ENCODE measurements at places on chromosomes 12 and 14.

DNA sequence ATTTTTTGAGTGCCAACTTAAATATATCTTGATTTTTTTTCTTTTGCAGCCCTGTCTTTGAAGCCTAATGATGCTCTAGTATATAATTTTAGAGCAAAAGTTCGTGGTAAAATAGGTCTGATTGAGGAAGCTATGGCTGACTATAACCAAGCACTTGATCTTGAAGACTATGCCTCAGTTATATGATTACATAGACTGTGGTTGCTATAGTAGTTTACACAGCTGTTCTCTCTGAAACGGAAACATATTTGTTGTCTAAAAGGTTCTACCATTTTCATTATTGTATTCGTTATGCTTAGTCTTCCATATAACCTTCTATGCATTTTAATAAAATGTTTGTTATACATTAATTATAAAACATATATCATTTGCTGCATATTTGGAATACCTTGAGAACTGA, 246.7 kb downstream of the TTC6 start:
- DNase-seq = no peak

- no peak for DNase-seq
These were observed 16.5 kb downstream of the SPTLC2 start for GRCh38 chr14:77599889-77600288.

DNA sequence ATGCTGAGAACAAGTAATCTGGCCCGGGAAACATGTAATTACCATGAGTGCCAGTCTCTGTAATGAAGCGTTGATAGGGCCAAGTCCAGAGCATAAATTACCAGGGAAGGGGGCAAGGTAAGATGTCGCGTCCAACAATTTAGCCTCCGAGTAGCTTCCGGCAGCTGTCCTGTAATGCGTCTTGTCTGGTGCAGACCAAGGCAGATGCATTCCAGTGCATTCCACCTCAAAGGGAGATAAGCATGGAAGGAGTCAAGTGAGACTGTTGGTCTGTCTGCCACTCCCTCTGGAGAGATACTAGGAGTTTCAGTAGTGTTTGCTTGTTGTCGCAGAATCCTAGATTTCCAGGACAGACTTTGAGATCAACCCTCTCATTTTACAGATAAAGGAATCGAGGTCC, 218.3 kb downstream of the AACS start:
- no peak for DNase-seq

DNA sequence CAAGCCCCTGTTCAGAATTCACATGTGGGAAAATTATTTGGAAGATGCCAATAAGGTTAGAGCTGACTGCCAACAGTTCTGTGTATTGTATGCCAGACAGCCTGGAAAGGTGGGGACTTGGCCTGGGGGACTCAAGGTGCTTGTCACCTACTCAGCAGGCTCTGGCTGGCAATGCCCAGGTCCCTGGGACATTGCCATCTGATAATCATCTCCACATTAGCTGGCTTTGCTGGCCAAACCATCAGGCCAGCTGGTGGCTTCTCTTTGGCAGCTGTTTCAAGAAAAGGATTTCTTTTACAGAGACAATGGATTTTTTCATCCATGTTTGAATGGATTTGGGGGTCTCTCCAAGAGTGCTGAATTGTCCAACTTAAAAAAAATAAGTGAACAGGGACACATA, 165.2 kb downstream of the BRMS1L start:
- no peak for DNase-seq

GRCh38 chr14:21043974-21044618, 1.9 kb downstream of the RNASE7 start:
- DNase-seq = peak; percentile 66

- no peak for DNase-seq
These were observed 64.3 kb downstream of the PPP2R5C start for GRCh38 chr14:101825797-101826196.

DNA sequence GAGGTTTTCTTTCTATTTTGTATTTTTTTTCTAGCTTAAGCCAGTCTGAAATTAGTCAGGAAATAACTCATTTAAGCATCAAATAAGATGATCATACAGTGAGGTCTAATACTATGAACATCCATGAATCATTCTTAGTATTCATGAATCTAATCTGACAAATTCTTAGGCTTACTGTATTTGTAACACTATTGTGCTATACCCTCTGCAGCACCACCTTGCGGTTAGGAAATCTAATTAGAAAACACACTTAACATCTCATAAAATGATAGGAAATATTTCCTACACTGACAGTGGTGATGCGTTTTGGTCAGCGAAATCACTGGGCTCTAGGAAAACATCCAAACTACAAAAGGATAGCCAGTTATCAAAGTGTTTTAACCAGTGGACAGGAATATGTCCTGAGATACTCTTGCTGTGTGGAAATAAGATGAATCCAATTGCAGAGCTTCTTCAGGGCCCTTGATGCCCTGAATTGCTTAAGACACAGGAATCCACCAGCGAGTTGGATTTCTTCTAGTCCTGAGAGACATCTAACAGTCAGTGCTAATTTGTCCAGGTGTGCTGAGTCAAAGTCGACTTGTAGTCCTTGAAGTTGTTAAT, 109.3 kb upstream of the MYF6 start:
- no peak for DNase-seq

- peak; percentile 60 for DNase-seq
These were observed 645 bp downstream of the JDP2 start for GRCh38 chr14:75428230-75429104.

- DNase-seq = no peak
These were observed 198.5 kb downstream of the STXBP6 start for GRCh38 chr14:24851406-24851805.

DNA sequence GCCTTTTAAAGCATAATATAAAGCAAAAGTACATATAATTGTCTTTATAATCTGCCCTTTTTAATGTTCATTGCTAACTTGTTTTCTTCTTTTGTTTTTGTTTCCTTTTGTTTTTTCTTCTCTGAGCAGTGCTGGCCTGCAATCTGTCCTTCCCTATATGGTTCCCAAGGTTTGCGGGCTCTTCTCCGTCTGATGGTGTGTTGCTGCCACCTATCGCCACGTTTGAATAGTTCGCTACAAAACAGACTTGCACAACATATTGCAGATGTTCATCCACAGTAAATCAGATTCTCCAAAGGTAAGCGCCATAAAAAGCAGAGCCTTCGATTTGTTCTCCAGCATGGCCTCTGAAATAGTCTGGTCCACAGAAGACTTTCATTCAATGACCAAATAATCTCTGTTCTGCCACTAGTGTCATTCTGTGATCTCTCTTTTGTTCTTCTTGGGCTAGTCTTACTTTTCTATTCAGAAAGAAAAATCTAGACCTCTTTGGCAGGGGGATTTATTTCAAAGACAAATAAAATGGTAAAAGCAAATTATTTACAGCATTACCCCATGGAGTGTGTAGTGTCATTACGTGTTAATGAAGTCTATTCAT, 33.5 kb downstream of the C12orf50 start:
- DNase-seq = peak; percentile 58

DNA sequence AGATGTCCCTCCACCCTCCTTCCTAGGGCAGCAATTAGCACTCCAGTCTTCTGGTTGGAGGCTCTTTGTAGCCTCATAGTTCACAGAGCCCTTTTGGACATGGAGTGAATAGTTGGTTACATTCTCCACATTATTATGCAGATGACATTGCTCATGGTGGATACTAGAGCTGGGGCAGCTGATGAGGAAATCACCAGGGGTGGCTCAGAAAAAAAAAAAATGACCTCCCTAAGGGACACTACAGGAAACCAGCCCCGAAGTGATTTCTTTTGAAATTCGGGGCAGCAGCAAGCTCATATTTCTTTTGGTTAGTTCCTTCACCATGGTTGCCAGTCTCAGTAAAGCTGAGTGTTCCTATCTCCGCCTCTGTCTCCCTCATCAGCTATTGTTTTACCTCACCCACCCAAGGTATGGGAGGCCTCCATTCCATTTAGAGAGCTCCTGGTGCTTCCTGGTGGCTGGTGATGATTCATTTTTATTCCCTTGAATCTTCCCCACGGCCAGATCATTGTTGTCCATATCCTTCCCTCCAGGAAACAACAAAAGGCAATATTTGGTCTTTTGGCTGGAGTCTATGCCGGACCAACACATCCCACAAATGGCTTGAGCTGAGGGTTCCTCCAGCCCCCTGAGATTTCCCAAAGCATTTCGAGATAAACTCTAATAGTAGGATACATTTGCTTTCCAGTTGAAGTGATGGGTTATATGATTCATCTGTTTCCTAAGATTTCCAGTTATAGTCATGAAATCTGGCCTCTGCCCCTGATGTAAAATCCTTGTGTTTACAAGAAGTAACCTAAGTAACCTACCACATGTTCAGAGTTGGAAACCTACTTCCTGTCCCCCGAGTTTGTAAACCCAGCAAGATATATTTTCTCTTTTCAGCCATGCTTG, 56.2 kb upstream of the NID2 start:
- DNase-seq = no peak

- no peak for DNase-seq
These were observed 1.7 kb downstream of the SLC2A3 start for GRCh38 chr12:7934091-7934888.

DNA sequence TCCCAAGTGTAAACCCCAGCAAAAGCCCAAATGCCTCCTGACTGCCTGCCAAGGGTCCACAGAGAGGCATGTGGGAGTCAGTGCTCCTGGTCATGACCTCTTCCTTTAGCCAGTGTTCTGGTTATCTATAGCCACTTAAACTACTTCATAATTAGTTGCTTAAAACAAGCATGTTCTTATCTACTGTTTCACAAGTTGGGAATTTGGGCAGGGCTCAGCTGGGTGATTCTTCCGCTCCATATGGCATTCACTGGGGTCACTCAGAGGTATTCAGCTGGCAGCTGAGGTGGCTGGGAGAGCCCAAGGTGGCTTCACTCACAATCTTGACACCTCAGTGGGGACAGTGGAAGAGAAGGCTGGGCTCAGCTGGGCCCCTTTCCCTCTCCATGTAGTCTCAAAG, 184.0 kb upstream of the RGS6 start:
- DNase-seq = no peak

DNA sequence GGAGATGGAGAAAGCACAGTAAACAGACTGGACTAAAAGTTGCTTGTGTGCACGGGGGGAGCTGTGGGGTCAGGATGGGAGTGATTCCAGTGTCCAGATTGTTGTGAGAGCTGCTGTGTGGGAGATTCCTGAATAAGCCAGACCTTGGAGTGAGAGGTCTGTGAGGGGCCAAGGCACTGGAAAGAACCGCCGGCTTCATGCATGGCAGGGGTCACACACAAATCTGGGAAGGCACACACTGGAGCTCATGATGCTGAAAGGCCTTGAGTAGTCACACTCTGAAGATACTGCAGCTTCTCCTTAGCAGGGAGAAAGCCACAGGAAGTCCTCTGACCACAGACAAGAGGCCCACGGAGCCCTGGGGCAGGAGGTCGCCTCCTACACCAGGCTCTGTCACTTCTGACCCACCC, 23.1 kb downstream of the ADCY6 start:
- DNase-seq = no peak

DNA sequence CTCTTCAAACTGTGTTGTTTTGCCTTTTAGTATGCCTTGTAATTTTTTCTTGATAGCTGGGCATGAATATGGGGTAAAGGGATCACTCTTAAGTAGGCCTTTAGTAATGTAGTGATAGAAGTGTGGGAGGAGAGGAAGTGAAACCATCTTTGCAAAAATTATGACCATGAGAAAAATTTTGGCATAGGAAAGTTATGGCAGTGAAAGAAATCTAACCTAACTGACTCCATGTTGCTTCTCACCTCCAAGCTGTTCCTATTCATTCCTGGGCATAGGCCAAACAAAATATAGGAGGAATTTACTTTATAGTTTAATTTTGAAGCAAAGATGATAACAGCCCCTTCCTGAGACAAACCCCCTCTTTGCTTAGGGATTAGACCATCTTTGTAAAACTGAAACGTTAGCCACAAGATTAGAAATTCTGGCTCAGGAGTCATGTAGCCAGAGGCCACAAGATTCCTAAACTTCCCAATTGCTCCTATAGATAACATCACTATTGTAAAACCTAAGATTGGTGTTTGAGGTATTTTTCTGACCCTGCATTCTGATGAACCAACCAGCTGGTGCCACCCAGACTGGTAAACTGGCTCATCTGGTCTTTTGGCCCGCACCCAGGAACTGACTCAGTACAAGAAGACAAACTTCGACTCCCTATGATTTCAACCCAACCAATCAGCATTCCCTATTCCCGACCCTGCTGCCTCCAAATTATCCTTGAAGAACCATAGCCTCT, 45.8 kb downstream of the CRADD start:
- no peak for DNase-seq

- DNase-seq = no peak
These were observed 394.4 kb downstream of the PCNX1 start for GRCh38 chr14:71301611-71302010.

- no peak for DNase-seq
These were observed 4.5 kb upstream of the BEGAIN start for GRCh38 chr14:100591453-100592371.

GRCh38 chr12:91603060-91603459, 420.4 kb upstream of the DCN start:
- DNase-seq = no peak

GRCh38 chr12:3043406-3043805, 33.8 kb upstream of the TSPAN9 start:
- DNase-seq = no peak

DNA sequence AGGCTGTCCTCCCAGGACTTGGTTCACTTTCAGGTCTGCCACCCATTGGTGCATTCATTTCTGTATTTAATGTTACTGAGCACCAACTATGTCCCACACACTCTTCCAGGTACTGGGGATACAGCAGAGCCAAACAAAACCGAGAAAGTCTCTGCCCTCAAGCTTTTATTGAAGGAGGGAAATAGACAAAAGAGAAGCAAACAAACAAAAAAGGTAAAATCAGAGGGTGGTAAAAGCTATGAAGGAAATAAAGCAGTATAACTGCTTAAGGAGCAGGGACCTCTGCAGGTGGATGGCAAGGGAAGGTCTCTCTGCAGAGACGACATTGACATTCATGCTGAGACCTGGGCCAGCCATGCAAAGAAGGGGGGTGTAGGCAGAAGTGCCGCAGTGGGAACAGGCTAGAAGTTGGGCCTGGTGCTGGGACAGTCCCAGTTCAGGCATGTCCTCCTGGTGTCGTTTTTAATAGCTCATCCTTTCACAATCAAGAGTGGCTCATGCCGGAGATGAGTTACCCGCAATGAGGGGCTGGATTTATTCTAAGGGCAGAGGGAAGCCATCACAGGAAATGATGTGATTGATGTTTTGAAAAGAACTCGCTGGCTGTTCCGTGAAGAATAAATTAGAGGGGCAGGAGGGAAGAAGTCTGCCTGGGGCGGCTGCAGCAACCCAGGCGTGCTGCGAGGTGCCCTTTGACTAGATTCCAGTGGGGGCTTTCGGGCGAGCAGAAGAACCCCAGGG, 72.8 kb downstream of the IRF2BPL start:
- DNase-seq = peak; percentile 50

DNA sequence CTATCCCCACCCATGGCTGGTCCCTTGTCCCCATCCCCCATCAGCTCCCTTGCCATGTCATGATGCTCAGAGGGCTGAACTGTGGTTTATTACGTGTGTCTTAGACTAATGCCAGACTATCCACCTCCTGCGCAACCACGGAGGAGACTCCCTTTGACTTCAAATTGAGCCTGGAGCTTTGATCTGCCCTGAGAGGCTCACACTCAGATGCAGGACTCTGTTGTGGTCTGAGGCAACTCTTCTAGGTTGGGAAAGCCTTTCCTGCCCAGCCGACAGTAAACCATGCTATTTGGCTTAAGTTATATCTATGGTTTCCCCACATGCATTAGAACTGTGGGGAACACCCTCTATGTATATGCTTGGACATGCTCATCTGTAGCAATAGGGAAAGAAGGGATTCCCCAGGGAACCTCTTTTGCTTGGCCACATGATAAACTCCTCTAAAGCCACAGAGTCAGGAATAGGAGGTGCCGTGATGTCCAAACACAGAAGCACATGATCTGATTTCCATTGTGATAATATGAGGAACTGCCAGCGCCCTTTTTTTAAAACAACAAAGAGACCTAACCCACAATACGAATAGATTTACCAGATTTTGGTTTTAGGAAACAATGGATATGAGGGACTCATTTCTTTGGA, 11.1 kb upstream of the LGALS3 start:
- DNase-seq = no peak
